ENCODE measurements at places on chromosomes 6 and 20. TPM values are rescaled to one million over a fixed set of nuclear protein-coding genes. Genes with fewer than 3 reads are reported as not detected.

DNA sequence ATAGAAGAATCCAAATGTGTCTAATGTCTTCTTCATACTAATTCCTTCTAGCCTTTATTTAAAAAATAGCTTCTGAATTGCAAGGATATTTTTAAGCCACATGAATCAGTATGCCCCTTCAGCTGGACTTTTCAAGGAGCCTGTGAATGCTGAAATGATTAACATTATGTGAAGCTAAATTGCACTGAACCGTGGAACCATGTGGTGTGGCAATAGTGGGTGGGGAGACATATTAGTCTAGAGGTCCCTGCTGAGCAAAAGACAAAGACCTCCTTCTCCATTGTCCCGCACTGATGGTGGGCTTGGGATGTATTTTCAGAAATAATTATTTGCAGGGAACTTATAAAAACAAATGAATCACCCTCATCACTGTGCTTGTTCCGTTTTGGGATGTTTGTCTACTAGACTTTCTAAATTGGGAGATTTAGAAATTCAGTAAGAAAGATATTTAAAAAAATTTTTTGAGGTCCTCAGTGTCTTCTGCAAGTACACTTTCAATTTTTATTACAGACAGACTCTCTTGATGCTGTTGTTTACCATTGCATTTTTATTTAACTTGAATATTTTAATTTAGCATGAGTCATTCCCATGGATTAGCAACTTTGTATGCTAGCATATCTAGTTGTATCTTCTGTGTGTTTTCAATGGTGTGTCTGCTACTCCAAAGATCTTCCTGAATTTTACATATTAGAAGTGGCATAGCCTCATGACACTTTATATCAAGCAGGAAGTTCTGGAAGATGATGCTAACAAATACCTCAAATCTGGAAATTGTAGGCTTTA is 238.1 kb downstream of the LAMA2 start:
- DNase-seq, result no peak

DNA sequence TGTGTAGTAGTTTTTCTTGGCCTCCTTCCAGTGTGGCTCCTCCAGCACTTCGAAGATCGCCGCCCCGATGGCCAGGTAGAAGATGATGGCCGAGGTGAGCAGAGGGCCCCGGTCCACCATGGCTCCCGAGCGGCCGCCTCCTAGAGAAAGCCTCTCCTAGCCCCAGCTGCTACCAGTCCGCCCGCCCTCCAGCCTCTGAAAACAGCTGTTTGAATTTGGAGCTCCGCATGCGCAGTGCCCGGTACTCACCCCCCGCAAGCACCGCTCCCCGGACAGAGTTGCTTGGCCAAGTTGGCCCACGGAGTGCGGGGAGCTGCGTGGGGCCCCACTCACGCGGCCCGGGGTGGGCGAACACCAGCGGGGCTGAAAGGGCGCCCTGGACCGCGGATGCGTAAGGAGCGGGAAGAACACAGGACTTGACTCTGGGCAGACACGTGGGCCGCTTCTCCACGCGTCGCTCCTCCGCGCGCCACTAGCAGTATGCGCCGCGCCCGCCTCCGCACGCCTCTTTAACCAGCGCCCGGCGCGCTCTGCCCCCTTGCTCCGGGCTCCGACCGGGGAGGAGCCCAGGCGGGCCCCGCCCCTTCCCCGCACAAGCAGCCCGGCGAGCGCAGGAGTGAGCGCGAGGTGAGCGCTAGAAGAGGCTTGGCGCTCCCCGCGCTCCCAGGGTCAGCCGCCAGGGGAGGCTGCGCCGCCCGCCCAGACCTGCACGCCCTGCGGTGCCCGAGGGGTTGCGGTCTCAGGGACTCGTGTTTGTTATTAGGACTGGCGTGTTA is at the start of gene KCNK5:
KCNK5 (minus strand) TSS at position 484 of the 776 bp plus-strand sequence; CDS start at position 120, 364 bp downstream.
- peak; percentile 44 for DNase-seq

DNA sequence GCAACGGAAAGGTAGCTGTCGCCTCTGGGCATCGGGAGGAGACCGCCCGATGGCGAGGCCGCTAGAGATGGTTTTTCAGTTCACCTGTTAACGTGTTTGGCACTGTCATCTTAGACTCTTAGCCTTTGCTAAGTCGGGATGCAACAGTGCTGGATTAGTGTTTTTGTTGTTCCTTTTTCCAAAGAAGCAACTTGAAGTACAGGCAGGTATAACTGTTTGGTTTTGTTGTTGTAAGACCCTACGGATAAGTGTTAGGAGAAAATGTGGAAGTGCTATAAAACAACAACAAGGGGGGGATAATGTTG is 723 bp downstream of the MANEA start:
- DNase-seq, result no peak

DNA sequence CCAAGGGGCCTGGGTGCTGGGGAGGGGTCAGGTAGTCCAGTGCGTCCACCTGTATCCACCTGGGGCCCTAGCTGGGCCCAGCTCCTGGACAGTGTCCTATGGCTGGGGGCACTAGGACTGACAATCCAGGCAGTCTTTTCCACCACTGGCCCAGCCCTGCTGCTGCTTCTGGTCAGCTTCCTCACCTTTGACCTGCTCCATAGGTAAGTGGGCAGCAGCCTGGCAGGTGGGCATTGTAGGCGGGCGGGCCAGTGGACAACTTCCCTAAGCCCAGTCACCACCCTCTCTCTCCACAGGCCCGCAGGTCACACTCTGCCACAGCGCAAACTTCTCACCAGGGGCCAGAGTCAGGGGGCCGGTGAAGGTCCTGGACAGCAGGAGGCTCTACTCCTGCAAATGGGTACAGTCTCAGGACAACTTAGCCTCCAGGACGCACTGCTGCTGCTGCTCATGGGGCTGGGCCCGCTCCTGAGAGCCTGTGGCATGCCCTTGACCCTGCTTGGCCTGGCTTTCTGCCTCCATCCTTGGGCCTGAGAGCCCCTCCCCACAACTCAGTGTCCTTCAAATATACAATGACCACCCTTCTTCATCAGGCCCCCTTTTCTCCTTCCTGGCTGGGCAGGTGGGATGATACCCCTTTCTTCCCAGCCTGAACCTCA is 584 bp downstream of the C20orf141 start:
- DNase-seq, result no peak

- DNase-seq, result no peak
Measured at GRCh38 chr20:2279253-2279779, 16.5 kb upstream of the TGM3 start.

DNA sequence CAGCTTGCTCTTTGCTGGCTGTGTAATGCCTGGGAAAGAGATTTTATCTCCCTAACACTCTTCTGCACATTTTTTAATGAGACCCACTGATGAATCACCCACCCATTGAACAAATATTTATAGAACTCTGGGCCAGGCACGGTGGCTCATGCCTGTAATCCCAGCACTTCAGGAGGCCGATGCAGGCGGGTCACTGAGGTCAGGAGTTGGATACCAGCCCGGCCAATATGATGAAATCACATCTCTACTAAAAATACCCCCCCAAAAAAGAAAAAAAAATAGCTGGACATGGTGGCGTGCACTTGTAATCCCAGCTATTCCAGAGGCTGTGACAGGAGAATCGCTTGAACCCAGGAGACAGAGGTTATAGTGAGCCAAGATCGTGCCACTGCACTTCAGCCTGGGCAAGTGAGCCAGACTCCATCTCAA is 82.1 kb upstream of the SIRPA start:
- no peak for DNase-seq

- no peak for DNase-seq
Measured at GRCh38 chr6:113960795-113961194, 10.2 kb downstream of the HDAC2 start.

DNA sequence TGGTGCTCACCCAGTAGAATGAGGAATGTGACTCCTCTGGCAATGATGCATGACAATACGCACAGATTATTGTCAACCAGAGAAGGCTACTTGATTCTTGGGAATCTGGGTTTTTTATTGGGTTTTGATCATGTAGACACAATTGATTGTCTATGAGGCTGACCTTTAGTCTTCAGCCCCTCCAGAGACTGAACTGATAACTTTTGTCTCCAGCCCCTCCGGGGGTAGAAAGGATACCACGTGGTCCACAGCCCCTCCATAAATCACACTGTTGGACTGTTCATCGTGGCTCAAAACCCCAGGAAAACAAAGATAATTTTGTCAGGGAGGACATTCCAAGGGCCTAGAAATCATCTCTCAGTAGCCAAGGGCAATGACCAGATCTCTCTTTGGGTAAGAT is 57.5 kb upstream of the ADGRF5 start:
- no peak for DNase-seq

DNA sequence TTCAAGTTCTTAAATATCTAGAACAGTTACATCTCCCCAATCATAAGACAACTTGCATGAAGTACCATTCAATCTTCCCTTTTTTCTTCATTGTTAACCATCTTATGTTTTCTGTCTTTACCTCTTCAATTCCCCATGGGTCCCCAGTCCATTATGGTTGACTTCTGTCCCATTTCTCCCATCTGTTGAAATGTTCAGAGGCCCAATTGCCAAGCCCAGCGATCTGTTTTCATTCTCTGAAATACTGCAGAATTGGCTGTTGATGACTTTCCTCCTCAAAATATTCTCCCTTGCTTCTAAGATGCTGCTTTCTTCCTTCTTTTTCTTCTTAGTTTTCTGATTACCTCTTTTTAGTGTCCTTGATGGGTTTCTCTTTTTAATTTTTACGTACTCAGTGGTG is 26.0 kb downstream of the DSTN start:
- no peak for DNase-seq

The SCAND1 gene
- total RNA-seq, result 100 TPM

DNA sequence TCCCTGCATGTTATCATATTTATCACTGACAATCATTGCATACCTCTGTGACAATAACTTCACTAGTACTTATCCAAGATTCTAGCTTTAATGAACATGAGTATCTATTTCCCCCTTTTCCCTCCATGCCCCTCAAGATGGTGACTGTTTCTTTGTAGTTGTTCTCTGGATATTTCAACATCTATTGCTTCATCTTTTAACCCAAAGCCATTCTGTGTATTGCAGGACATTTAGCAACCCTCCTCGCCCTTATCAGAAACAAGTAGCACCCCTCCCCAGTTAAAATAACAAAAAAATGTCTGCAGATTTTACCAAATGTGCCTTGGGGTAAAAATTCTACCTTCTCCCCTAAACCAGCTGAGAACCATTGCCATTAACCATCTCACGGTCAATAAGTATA is 979.8 kb upstream of the MANEA start:
- no peak for DNase-seq

DNA sequence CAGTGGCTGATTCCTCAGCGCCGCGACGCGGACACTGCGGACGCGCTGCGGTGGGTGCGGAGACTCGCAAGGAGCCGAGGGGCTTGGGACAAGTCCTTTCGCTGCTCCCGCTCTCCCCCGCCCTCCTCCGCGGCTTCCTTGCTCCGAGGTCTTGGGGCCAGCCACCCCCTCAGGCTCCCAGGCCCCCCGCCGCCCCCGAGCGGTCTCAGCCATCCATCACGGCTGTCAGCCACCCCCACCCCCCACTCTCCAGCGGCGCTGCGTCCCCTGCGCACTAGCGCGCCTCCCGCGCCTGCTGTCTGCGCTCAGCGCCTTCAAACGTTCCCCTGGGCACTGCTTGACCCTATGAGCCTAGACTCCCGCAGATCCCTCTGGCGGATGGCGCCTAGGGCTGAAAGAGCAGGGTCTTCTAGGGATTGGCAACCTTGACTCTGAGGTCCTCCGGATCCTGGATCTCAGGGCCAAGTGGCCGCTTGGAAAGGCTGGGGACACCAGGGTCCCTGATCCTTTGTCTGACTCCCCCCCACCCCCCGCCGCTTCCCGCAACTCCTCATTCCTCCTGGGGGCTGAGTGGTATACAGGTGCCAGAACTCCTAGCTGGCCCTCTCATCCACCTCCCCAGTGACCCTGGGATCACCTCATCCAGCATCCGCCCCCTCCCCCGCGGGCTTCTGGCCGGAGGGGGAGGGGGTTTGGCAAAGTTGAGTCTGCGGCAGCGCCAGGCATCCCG is 1.4 kb downstream of the SLC12A5 start:
- no peak for DNase-seq

The HELZ2 gene
- 48.0 TPM for total RNA-seq

DNA sequence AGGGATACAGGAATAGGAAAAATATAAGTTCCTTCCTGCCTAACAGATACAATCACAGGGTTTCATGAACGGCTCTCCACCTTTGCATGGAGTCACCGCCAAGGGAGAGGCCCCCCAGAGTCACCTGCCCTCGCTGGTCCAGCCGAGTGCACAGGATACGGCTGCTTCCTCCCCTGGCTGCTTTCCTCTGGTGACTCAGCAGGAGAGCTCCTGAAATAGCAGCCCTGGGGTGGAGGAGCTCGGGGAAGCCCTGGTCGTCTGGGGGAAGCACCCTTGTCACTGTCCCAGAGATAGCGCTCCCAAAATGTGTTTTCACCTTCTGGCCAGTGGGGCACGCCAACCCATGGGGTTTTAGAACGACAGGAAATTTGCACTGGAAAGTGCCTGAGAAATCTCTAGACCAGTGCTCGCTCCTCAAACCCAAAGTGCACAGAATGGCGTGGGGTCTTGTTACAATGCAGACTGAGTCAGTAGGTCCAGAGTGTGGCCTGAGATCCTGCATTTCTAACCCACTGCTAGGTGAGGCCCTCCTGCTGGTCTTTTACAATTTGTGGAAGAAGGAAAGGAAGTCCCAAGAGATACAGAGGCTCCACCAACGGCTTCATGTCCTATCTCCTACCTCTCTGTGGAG is 35.9 kb upstream of the FAM50B start:
- no peak for DNase-seq

DNA sequence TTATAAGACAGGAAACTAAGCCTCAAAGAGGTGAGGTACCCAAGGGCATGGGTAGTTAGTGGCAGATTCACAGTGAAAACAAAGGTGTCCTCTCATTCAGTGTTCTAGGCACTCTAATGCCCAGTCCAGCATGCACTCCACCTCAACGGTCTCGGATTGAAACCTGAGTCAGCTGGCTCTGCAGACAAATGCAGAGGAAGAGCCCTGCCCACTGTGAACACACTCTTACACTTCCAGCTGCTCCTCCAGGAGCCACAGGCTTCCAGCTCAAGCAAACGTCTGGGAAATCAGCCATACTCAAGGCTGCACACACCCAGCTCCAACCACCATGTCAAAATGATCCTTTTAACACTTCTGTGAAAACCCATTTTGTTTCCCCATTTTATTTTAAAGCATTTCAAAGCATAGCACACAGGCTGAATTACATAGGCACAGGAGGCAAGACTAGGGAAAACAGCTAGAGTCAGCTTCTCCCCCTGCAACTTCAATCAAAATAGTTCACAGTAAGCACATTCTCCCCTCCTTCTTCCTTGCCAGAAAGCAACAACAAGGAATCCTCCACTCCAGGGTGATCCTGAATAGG is 3.0 kb upstream of the IL17A start:
- no peak for DNase-seq

DNA sequence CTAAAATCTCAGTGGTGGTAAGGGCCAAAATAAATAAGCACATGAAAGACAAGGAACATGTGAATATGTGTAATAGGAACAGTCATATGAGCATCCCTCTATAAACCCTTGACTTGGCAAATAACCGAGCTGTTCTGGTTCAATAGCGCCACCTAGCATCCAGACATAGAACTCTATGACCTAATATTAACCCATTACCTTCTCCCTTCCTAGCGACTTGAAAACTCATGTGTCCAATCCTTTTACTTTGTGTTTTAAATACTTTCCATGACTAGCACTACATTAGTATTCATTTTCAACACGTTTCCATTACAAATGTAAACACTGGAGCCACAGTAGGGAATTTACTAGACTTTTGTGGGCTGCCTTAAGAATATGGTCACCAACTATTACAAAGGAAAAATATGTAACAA is 279.7 kb downstream of the UST start:
- no peak for DNase-seq

- DNase-seq, result no peak
Measured at GRCh38 chr20:31710423-31711108, 12.1 kb downstream of the BCL2L1 start.

- no peak for DNase-seq
Measured at GRCh38 chr6:6494677-6495076, 93.8 kb upstream of the LY86 start.
